NCI-H446 (cell line): ENCODE measurements at places on chromosomes 6 and 20.

- DNase-seq: no peak
Measured at GRCh38 chr6:22899426-22899825, 330.1 kb downstream of the HDGFL1 start.

DNA sequence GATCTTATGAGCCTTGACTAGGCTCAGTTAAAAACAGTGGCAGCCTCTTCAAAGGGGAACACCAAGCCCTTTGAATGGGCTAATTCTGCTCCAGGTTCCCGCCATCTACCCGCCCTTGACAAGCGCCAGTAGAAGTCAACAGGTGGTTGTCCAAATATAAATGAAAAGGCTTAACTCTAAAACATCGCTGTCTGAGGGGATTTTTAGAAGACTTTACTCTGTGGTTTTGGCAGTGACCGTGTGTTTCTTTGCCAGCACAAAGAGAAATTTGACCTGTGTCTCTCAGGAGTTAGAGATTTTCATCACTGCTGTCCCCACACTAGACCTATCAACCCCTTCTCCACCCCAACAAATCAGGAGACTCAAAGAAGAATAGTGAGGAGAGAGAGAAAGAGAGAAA lies 19.8 kb upstream of the SIM1 start:
- DNase-seq: no peak

DNA sequence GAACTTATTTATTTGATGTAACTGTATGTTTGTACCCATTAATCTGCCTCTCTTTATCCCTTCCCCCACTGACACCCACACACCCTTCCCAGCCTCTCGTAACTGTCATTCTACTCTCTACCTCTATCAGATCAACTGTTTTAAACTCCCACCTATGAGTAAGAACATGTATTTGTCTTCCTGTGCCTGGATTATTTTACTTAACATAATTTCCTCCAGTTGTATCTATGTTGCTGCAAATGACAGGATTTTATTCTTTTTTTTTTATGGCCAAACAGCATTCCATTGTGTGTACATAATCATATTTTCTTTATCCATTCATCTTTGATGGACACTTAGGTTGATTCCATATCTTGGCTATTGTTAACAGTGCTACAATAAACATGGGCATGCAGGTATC lies 49.3 kb downstream of the PHACTR2 start:
- DNase-seq: no peak

GRCh38 chr6:166379800-166380199 lies 2.9 kb downstream of the MPC1 start:
- DNase-seq: no peak

- peak; percentile 77 for DNase-seq
Measured at GRCh38 chr6:112289038-112289566, 34.7 kb upstream of the LAMA4 start.

GRCh38 chr20:51608061-51608460 lies 65.5 kb upstream of the NFATC2 start:
- DNase-seq: no peak

DNA sequence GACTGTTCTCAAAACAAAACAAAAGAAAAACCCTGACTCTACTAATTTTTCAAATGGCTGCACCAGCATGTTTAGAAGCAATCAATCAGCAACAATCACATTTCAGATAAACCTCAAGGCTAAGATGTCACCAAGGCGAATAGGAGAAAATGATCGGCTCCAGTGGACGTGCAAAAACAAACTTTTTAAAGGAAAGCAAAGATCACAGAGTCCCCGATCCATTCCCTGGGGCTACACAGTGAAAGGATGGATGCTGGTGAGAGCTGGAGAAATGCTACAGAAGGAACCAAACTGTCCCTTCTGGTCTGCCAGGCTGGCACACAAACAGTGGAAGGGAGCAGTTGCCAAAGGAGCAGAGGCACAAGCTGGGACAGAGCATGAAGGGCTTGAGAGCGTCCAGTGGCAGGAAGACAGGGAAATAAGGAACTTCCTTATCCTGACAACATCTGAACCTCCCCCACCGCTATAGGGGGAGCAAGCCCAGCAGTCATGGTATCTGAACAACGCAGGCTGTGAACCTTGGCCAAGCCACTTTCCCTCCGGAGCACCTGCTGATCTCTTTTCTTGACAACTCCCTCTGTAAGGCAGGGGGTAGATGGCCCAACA lies 73.7 kb upstream of the HIVEP1 start:
- DNase-seq: no peak

DNA sequence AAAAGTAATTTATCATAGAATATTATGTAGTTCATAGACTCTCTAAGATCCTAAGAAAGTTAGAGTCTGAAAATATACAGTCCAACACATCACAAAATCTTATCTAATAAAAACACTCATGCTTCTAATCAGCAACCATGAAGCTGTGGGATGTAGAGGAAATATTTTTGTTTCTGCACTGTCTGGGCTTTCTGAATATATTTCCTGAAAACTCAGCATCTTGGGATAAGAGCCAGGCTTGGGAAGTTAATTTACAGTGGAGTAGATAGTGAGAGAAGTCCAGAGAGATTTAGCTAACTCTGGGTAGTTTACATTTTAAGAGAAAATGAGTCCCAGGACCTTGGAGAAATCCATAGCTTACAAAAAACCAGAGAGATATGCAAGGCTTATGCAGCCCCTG lies 150.4 kb upstream of the BMP5 start:
- DNase-seq: no peak

GRCh38 chr6:9116026-9116425 lies 680.7 kb upstream of the SLC35B3 start:
- DNase-seq: no peak

DNA sequence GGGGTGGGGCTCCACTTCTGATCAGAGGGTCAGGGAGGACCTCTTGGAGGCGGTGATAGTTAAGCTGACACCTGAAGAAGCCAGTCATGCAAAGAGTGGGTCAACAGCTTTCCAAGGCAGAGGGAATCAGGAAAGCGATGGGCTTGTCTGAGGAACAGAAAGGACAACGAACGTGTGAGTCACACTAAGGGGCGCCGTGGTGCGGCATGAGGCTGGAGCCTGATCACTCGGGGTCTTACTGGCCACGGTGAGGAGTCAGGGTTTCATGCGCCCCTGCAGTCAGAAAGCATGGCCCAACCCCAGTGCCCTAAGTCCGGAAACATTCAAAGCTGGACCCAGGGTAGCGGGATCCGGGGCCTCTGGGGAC lies 50.6 kb upstream of the SLC32A1 start:
- DNase-seq: no peak

GRCh38 chr20:24470746-24471582 lies 1.5 kb downstream of the SYNDIG1 start:
- DNase-seq: peak; percentile 38

DNA sequence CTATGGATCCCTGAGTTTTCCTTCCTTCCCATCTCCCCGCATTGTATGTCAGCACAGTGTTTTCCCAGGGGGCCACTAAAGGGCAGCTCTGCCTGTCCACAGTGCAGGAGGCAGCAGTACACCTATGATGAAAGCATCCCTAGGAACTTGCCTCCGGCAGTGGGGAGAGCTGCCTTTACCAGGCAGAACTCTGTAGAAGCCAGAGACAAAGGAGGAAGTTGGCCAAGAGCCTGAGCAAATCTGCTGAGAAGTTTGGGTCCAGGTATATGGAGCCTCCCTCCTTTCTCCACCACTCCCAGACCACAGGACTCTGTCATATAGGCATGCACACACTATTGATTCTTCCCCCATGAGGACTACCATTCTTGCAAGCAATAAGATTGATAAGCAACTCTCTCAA lies 282.7 kb downstream of the TBC1D7 start:
- DNase-seq: no peak

DNA sequence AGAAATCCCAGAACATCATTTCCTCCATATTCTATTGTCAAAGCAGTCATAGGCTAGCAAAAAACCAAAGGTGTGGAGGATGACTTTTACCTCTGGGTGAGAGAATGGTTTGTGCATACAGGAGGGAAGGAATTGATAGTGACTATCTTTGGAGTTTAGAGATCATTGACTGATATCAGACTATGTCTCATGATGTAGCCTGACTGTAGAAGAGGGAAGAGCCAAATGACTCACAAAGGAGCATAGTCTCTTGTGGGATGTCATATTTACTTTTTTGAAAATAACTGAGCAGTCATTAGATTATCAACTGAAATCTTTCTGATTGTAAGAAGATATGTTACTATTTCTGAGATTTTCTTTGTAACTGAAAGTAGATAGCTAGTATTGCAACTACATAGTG lies 158.5 kb downstream of the FLRT3 start:
- DNase-seq: no peak

- DNase-seq: no peak
Measured at GRCh38 chr6:56664029-56664428, 21.3 kb upstream of the DST start.

GRCh38 chr6:110053395-110054240 lies 75.5 kb downstream of the GPR6 start:
- peak; percentile 23 for DNase-seq

- no peak for DNase-seq
Measured at GRCh38 chr6:117907601-117908245, 659 bp downstream of the SLC35F1 start.

- DNase-seq: no peak
Measured at GRCh38 chr6:36867471-36868224, 7.0 kb downstream of the PPIL1 start.

GRCh38 chr6:70411542-70412251 lies 1.6 kb upstream of the FAM135A start:
- no peak for DNase-seq

- DNase-seq: no peak
Measured at GRCh38 chr6:15287670-15288375, 42.0 kb downstream of the JARID2 start.

- DNase-seq: no peak
Measured at GRCh38 chr6:66866801-66867200, 1159.8 kb upstream of the EYS start.

- DNase-seq: no peak
Measured at GRCh38 chr20:5652626-5653553, 97.3 kb upstream of the SHLD1 start.

DNA sequence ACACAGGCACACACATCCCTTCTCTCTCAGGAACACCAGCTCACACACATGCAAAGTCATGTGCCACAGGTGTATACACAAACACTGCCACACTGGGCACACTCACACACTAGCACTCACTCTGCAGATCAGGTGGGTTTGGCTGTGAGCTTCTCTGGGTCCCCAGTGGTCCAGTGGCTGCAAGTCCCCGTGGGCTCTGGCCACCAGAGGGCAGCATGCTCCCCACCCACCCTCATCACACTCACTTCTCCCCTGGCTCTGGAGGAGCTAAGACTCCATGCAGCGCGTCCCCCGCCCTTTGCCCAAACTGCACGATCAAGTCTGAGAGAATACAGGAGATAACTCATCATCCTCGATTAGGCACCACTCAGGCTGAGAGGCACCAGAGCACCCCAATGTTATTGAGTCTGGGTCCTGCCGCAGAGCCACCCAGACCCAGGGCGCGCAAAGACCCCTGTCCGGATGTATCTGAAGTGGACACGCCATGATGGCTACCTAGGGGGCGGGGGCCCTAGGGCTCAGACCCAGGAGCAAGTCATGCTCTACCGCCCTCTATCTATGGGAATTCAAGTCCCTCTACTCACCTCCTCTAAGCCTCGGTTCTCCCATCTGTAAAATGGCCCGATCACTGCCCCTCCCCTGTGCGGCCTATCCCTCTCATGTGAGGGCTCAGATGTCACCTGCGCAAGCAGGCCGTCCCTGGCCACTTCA lies 90.5 kb downstream of the GRM4 start:
- peak; percentile 67 for DNase-seq

GRCh38 chr20:50191065-50191543 lies 474 bp downstream of the CEBPB start:
- DNase-seq: no peak

GRCh38 chr20:18734525-18735189 lies 78.9 kb upstream of the SCP2D1 start:
- DNase-seq: no peak

DNA sequence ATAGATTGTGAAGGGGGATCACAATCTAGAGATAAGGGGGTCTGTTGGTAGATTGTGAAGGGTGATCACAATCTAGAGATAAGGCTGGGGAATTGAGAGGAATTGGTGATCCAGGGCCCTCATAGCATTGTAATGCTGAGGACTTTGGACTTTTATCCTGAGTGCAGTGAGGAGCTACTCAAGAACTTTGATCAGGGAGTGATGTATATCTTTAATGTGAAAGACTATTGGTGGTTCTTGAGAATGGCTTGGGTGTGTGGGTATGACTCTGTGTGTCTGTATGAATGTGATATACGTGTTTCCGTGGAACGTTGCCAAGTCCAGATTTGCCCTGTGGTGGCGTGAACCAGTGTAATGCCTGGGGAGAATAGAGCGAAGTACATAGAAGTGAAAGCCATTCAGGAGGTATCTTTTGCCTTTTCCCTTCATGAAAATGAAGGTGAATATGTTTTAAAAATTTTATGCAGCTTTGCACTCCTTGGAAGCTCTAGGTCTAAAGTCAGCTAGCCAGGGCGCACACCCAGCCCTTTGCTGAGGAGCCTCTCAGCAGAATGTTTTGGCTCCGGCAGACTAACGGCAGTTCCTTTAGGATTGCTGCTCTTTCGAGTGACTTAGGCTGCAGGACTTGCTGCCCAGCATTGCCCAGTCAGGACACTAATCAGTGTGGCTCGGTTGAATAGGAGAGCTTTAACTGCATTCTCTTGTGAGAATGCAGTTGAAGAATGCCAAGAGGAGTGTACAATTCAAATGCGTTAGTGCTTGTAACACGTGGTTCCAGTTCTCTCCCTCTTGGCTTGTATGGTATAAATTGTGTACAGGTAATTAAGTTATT lies 3.5 kb downstream of the ZFAND3 start:
- peak; percentile 34 for DNase-seq

- DNase-seq: peak; percentile 9
Measured at GRCh38 chr6:158548418-158549161, 11.3 kb upstream of the TMEM181 start.
